Smooth muscle cell of the pulmonary artery (primary cell): ENCODE measurements at places on chromosomes 4 and X. TPM values are rescaled to one million over a fixed set of nuclear protein-coding genes. Genes with fewer than 3 reads are reported as not detected.

Gene LRAT
- total RNA-seq: 0.03 and 0.07 TPM in 2 replicates

Gene CXCL11
- total RNA-seq: not detected in 2 replicates

Gene ADGRG4
- total RNA-seq: under 0.01 TPM in 1 of 2 replicates, not detected in the other

Gene GLUD2
- total RNA-seq: 1.7 and 2.0 TPM in 2 replicates

Gene INPP4B
- 10.6 and 32.1 TPM in 2 replicates for total RNA-seq

Gene SYP
- 0.52 and 0.59 TPM in 2 replicates for total RNA-seq

Gene AKAP14
- not detected in 2 replicates for total RNA-seq

Gene LEF1
- total RNA-seq: 0.20 TPM in 1 of 2 replicates, not detected in the other

Gene LRCH2
- 10.9 and 11.7 TPM in 2 replicates for total RNA-seq

Gene KIF4A
- total RNA-seq: 2.2 and 4.7 TPM in 2 replicates

Gene ASB11
- total RNA-seq: not detected in 2 replicates

Gene UBE2D3
- 256 and 334 TPM in 2 replicates for total RNA-seq

Gene DCAF12L2
- total RNA-seq: 0.07 and 0.13 TPM in 2 replicates

Gene TGIF2LX
- total RNA-seq: not detected in 2 replicates

Gene TLR10
- not detected in 2 replicates for total RNA-seq

Gene DDIT4L
- 5.0 and 17.8 TPM in 2 replicates for total RNA-seq

Gene XG
- 1.2 and 5.8 TPM in 2 replicates for total RNA-seq

Gene AMTN
- total RNA-seq: 0.13 TPM in 1 of 2 replicates, not detected in the other

Gene MAGED4
- total RNA-seq: 53.2 and 60.0 TPM in 2 replicates
